ENCODE measurements at places on chromosomes 1 and 21.

GRCh38 chr1:59561796-59562195 lies 253.0 kb upstream of the HOOK1 start:
- DNase-seq, result no peak

GRCh38 chr1:147545133-147545532 lies 3.8 kb downstream of the BCL9 start:
- peak; percentile 44 for DNase-seq

- no peak for DNase-seq
These were observed 53.7 kb downstream of the PAX7 start for GRCh38 chr1:18684303-18684702.

DNA sequence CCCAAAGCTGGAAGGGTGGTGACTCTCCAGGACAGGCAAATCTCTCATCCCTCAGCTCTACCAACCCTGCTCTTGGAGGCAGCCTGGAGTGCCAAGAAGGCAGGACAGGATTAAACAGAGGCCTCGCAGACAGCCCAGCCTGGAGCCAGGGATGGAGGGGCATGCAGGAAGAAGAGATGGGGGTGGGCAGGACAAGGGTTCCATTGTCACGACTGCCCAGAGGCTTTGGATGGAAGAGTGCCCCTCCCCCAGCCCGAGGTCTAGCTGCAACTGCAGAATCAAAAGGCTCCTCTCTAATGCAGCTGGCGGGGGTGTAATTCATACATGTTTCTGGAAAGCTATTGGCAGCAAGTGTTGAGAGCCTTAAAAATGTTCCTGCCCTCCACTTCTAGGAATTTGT lies 8.8 kb downstream of the RAB7B start:
- no peak for DNase-seq

- peak; percentile 7 for DNase-seq
These were observed at the start of gene SLC45A3 for GRCh38 chr1:205680073-205680851. Gene SLC45A3 (minus strand): TSS chr1:205680509. CDS start chr1:205664656, 15,853 bp downstream.

- DNase-seq, result no peak
These were observed 113.0 kb upstream of the ARHGEF16 start for GRCh38 chr1:3341236-3341994.

- no peak for DNase-seq
These were observed 309.7 kb upstream of the LYPLAL1 start for GRCh38 chr1:218863987-218864386.

- no peak for DNase-seq
These were observed 105.2 kb downstream of the MRPL39 start for GRCh38 chr21:25501996-25502665.

GRCh38 chr1:15525050-15526020 lies 1.3 kb upstream of the DNAJC16 start:
- DNase-seq, result no peak

DNA sequence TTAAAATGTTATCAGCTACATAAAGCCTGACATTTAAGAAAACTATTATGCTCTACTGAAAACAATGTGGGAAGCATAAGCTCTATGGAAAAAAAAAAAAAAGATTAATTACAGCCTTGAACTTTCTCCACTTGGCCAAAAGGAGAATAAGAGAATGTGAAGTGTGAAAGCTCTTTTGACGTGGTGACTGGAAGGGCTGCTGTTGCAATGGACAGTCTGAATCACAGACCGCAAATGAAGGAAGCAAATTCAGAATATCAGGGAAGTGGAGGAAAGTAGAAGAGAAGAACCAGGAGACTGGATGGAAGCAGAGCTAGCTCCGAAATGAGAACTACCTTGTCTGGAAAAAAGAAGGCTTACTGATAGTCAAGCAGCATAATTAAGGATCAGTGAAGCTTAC lies 106.8 kb downstream of the AK5 start:
- no peak for DNase-seq

DNA sequence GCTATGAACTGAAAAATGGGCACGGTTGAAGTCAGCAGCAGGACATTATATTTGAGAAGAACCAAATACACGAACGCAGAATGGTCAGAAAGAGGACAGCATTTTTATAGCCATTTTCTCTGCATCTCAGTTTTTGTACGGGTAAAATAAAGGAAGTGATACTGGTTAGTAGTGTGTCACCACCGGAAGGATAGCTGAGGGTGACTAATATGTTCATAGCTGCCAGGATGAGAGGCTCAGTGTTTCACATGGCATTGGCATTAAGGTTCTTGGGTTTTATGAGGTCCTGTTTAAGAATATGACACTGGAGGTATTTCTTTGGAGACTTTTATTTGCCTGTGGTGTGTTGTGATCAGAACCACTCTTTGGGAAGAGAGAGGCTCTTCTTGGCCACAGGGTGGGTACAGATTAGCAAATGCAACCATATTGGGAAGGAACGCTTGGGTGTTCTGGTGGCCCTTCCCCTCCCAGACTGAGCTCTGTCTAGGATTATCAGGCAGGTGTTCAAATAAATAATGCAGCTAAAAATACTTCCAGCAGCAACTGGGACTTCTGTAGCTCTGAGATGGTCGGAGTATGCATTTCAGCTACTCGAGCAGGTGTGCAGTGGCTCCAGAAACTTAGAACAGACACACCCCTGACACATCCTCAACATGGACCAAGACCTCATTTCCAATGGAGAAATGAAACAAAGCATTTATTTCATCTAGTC lies 158.2 kb downstream of the PBX1 start:
- DNase-seq, result no peak

DNA sequence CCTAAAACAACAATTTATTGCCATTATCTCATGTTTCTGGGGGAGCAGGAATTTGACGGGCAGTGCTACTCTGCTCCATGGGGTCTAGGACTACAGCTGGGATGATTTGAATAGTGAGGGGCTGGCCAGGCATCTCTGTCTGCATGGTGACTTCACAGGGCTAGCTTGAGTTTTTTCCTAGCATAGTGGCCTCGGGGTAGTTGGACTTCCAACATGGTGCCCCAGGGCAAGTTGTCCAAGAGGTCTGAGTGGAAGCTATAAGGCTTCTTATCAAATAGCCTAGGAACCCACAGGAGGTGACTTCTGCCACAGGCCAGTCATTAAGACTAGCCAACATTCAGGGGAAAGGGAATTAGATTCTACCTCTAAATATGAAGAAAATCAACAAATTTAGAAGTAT lies 92.0 kb upstream of the WLS start:
- DNase-seq, result no peak

DNA sequence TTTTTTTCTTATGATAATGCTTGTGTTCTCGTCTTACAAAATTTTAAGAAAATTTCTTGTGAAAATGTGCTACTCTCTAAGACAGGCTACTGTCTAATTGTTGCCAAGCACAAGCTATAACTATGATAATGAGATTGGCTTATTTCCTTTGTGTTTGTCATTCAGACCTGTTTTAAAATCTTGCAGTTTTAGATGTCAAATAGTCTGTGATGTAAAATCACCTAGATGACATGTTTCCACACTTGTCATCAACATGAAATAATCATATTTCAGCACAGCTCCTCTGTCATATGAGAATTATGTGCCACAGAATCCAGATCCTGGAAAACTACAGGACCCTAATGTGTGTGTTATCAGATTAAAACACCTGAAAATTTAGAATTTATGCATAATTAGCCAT lies 539.7 kb downstream of the USP25 start:
- no peak for DNase-seq

GRCh38 chr1:57411262-57411661 lies 12.6 kb downstream of the DAB1 start:
- no peak for DNase-seq

- no peak for DNase-seq
These were observed 31.1 kb downstream of the EEIG2 start for GRCh38 chr1:108590957-108591356.

- DNase-seq, result no peak
These were observed at the start of gene CFHR5 for GRCh38 chr1:196977278-196977677. Gene CFHR5 (plus strand): TSS chr1:196977556. CDS start chr1:196977665, 109 bp downstream.

GRCh38 chr1:47244339-47244862 lies 12.4 kb upstream of the TAL1 start:
- DNase-seq, result no peak

GRCh38 chr1:202170726-202171125 lies 10.3 kb upstream of the PTPN7 start:
- DNase-seq, result no peak

DNA sequence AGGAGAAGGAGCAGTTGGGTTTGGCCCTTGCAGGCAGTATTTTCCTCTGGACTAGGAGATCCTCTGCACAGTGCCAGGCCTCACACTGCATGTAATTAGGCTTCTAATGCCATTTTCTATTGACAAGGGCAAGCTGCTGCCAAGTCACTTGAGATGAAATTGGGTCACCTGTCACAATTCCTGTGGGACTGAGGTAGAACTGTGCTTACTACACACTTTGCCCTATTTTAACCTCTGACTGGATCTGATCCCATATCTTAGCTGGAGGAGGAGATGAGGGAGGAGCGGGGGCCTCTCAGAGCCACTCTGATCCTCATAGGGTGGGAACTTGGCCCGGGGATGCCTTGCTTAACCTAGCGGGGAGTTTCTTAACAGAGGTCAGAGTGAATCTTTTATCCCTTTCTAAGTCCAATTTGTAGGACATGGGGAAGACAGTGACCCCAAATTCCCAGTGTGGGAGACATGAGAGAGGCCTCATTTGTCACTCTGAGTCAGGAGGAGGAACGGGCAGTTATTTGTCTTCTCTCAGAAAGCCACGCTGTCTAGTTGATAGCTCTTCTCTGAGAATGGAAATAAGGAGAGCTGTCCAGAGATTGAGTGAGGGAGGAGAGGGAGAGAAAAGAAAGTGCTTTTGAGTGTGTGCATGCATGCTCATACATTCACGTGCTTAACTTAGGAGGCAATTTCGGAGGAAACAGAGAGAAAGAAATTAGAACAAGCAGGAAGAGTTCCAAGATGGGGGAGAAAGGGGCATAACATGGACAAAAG lies 121.3 kb downstream of the CACNA1E start:
- DNase-seq, result no peak

DNA sequence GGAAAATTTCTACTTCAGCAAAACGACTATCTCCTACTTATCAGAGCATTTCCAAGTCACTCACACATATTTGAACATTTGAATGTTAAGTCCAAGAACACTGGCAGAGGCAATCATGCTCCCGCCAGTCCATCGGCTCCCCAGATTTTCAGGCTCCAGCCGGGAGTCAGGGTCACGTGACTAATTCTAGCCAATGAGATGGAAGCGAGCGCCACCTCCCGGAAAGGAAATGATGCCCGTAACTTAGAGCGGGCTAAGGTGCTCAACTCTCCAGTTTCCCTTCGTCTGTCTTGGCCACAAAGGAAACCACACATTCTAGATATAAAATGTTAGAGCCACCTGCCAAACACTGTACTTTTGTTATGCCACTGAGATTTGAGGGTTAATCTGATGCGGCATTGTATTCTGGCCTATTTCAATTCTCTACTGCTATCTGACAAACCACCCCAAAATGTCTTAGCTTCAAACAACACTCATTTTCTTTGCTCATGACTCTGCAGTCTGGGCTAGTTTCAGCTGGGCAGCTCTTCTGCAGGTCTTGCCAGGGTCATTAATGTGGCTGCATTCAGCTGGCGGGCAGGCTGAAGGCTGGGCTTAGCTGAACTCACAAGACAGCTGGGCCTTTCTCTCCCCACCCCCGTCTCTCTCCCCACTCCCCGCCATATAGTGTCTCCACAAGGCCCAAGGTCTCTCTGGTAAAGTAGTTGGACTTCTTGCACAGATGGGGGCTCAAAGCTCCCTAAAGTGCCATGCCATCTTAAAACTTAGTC lies 16.5 kb upstream of the LHX4 start:
- no peak for DNase-seq

- DNase-seq, result no peak
These were observed 55.7 kb downstream of the PSMG1 start for GRCh38 chr21:39127506-39127905.

GRCh38 chr1:65253800-65254319 lies 55.5 kb upstream of the DNAJC6 start:
- no peak for DNase-seq

- DNase-seq, result no peak
These were observed 8.3 kb downstream of the GFI1 start for GRCh38 chr1:92478393-92478792.

DNA sequence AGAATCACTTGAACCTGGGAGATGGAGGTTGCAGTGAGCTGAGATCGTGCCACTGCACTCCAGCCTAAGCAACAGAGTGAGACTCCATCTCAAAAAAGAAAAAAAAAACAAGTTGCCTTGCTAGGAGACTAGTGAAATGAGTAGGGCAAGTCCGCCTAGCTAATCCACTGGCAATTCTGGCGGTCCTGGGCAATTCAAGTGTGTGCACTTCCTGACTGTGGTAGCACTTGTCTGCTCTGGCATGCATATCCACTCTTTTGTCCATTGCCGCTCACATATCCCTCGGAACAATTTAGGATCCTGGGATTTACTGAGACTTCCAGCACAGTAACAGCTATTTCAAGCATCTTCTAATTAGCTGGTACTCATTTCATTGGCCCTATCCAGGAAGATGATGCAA lies 426.3 kb upstream of the ADGRL2 start:
- DNase-seq, result no peak

- DNase-seq, result no peak
These were observed 413.1 kb downstream of the PTPRU start for GRCh38 chr1:29649189-29650040.

DNA sequence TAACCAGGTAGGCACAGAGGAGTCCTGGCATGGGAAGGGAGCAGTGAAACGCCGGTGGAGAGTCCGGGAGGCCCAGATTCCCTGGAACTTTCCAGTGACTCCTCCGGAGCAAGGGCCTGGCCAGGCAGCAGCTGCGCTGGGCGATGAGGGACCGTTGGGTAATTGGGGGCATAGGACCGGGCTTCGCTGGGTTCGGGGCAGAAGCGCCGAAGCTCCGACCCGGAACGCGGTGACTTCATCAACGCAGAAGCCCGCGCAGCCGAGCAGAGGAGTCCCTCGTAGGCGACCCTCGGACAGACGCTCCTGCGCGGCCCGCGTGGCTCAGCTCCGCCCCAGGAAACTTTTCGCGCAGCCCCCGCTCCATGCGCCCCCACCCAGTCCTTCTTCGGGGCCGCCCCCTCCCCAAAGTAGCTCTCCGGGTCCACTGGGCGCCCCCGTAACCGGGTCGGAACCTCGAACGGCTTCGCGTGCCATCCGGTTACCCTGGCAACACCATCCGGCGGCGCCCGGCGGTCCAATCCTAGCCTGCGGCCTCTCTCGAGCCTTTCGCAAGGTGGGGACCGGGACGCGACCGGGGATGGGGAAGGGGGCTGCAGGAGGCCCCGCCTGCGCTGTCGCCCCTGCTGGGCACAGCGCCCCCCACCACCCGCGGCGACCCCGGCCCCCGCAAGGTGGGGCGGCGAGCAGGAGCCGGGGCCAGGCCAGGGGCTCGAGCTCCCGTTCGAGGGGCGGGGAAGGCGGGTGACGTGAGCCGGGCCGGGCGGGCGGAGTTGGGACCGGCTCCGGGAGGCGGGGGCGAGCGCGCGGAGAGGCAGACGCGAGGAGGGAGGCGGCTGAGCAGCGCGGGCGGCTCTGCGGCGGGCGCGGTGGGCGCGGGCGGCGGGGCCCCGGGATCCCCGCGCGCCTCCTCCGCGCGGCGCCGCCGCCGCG lies at the start of gene AJAP1:
Gene AJAP1 (plus strand): TSS at position 814 of the 930 bp plus-strand sequence. CDS start 817 bp downstream, outside the sequence.
- DNase-seq, result no peak

GRCh38 chr1:95023399-95024043 lies 49.2 kb downstream of the ALG14 start:
- DNase-seq, result no peak

- DNase-seq, result no peak
These were observed 16.1 kb upstream of the SLAMF1 start for GRCh38 chr1:160662910-160663309.

Data from stimulated activated CD8-positive, alpha-beta memory T cell treated with anti-CD3 and anti-CD28 coated beads, Interleukin-15, amount 100 ng/mL, for 24 hours (primary cell).